ENCODE measurements at places on chromosomes 7 and 10. TPM values are rescaled to one million over a fixed set of nuclear protein-coding genes. Genes with fewer than 3 reads are reported as not detected.

The VGF gene
- total RNA-seq: 0.18 TPM

The RSU1 gene
- 134 TPM for total RNA-seq

- no peak overlapping the region for H3K27ac ChIP-seq
- peak overlapping the region; percentile 1 for H3K4me3 ChIP-seq
- no peaks in the 10 kb centered on the region for H3K27me3 ChIP-seq
Measured at GRCh38 chr10:103145046-103145445, 48.0 kb downstream of the NT5C2 start.

- H3K4me3 ChIP-seq: no peak overlapping the region
- H3K27ac ChIP-seq: no peak overlapping the region
- peaks cover 2% of the 10 kb centered on the region for H3K4me1 ChIP-seq
- DNase-seq: peak; percentile 82
- H3K36me3 ChIP-seq: no peaks in the 10 kb centered on the region
Measured at GRCh38 chr10:128147669-128148068, 21.4 kb upstream of the MKI67 start.

DNA sequence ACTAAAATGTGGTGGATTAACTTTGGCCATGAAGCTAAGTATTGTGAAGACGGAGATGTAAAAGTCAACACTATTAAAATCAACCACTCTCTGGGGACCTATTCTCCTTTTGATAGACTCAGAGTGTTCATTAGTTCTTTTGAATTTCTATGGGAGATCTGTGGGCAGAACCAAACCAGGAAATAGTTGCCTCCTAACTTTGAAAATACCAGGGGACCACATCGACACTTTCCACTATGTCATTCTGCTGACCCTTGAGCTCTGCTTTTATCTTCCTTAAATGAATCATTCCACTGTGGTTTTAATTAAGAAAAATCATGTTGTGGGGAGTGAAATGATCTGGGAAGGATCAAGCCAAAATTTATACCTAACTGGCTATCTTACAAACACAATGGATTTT lies 960.5 kb downstream of the GATA3 start:
- no peak overlapping the region for H3K4me3 ChIP-seq
- no peaks in the 10 kb centered on the region for H3K27me3 ChIP-seq
- H3K4me1 ChIP-seq: no peaks in the 10 kb centered on the region
- no peaks in the 10 kb centered on the region for H3K36me3 ChIP-seq
